Stimulated activated CD8-positive, alpha-beta memory T cell treated with anti-CD3 and anti-CD28 coated beads, Interleukin-7, amount 100 ng/mL, for 4 hours (primary cell): ENCODE measurements at places on chromosomes 6 and 20.

DNA sequence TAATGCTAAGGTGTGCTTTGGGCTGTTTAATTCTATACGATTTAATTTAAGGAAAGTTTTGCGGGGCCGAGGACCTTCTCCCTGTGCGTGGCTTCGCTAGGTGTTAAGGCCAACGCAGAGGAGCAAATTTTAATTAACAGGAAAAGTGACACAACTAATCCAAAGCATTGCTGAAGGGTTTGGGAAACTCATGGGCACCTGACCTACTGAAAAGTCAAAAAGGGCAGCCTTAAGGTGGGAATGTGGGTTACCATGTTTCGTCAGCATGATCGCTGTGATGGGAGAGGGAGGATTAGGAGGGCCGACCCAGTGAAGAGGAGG lies 415 bp upstream of the CUL9 start:
- no peak for DNase-seq

DNA sequence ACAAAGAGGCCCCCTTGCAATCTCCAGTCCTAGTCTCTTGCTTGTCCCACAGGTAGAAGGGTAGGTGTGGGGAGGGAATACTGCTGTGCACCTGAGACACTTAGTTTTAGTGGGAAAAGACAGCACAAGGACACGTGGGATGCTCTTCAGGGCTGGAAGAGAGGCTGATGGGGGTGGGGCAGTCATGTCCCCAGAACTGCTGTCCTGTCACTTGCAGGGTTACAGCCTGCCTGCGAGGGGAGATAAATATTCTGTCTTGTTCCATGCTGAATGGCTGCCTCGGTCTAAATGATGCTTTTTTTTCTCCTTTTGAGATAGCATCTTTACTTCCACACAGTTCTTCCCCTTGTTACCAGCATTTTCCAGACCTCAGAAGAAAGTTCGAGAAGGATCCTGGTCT lies 106.2 kb downstream of the SLC24A3 start:
- DNase-seq: no peak

DNA sequence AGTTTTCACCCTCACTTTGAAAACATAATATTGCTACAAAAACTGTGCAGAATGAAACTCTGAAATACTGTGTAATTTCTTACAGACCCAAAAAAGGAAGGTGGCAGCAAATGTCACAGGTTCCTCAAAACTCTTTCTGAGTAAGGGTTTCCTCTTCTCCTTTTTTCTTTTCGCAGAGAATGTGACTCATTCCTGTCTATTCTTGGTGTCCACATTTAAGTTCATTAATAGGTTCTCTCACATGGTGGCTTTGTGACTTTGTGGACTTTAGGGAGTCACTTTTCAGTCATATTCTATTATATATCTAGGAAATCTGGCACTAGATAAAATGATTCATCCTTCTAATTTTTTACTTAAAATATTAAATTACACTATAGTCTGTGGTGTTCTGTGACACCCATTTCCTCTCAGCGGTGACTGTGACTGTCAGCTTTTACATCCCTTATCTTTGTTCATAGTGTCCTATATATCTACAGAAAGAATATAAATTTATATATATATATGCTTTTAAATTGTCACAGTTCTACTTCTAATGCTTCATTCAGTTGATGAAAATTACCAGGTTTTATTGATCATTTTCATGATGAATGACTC lies 126.8 kb upstream of the HCRTR2 start:
- DNase-seq: no peak

DNA sequence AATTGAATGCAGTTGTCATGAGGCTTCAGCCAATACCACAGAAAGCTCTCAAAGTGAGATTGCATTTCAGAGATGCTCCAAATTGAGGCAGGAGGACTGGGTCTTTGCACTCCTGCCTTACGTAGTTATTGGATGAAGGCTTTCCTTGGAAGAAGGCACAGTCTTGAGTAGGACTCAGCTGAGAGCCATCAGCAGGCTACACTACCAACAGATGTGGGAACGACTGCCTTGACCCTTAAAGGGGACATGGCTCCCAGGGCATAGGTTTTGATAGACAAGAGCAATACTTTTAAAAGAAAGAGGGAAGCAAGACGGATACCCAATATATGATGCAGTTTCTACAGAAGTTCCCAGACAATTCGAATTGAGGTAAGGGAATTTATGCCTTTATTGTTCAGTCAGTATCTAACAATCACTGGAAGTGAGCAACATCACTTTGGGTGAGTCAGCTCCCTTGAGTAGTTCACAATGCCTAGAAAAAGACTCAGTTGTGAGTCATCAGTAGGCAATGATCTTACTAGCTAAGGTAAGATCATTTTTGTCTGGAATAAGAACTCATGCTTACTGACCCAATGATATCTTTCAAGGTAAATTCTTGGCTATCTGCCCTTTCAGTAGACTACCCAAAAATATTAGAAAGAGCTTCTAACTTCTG lies 390.8 kb downstream of the GJA1 start:
- no peak for DNase-seq

GRCh38 chr6:44685213-44685612 lies 297.7 kb downstream of the CDC5L start:
- DNase-seq: no peak

DNA sequence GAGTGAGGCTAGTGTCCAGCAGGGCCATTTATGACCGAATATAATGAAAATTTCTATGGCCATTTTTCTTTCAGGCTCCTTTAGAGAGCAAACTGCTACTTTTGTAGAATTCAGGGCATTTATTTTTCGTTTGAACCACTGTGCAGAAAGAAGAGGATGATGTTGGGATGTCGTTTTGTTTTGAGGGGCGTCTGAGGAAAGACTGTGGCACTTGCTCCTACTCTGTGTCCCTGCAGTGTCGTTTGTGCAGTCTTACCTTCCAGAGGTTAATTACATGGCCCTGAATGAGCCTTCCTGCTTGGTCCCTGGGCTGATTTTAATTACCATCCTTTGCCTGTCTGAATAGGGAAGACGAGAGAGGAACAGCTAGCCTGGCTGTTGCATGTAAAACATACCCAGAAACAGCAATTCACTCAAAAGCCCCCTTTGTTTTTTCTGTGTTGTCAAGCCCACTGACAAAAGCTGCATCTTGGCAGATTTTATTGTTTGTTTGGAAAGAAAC lies 65.3 kb downstream of the CTNNBL1 start:
- DNase-seq: no peak

DNA sequence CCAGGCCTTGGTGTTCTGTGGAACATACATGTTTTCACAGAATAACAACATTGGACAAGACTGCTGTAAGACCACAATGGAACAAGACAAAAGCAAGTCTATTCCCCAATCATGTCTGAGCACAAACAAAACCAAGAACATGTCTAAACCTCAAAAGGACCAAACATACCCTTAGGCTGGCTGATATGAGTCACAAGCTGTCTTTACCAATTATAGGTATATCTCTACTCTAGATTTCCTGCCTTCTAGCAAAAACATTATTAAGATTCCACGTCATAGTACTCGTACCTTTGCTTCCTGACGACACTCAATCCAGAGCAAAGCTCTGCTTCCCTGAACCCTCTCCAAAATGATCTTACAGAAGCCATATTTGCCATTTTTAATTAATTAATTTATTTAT lies 15.4 kb upstream of the L3MBTL1 start:
- DNase-seq: no peak

GRCh38 chr6:159493231-159493897 lies 199.7 kb downstream of the SOD2 start:
- no peak for DNase-seq

- DNase-seq: no peak
Observed at GRCh38 chr6:1714654-1715053, 104.9 kb downstream of the FOXC1 start.

DNA sequence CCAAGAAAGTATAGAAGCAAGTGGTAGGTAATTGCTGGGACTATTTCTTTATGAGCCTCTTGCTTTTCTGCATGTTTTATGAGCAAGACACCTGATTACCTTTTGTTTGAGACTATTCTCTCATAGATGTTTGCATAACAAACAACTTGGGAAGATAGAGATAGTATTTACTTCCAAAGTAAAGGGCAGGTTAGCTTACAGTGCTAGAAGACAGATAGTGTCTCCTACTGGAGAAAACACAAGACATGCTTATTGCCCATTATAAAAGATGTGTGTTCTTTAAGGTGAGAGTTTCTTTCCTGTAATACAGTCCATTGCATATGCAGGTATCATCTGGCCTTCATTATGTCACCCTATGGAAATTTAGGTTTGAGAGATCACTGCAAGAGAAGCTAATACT lies 174.2 kb upstream of the FUT9 start:
- no peak for DNase-seq

DNA sequence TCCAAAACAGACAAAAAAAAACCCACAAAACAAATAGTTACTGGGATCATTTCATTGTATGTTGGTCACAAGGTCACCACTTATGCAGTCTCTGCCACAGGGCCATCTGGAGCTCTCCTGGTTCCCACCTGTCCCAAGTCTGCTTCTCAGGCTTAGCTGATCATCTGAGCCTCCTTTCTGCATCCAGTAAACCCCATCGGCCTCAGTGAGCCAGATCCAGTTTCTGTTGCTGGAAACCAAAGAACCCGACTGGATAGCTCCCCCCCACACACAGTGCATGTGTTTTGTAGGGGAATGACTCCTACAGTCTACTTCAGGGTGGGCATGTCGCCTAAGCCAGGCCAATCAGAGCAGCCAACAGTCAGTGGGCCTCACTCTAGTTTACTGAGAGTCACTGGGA lies 233.3 kb downstream of the PREX1 start:
- DNase-seq: no peak

- no peak for DNase-seq
Observed at GRCh38 chr6:46749731-46750130, 3.0 kb downstream of the ANKRD66 start.

DNA sequence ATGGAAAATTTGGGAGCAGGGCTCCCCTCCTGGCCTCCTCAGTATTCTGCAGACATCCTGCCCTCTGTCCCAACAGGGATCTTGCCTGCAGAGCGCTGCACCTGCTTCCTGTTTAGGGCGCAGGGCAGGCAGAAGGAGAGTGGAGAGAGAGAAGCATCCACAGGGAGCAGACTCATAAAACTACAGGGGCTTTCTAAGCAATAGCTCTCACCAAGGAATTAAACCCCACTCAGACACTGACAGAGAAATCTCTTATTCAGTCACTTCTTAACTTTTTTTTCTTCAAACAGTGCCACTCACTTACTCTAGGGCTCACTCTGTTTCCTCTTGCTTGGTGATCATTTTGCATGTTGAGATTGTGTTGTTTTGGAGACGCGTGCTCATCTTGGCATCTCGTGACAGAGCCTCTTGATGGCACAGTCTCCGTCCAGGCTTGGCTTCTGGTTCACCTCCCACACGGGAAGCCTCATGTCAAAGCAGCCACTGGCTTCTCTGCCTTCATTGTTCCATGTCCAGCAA lies 153.1 kb upstream of the INSM1 start:
- no peak for DNase-seq

- DNase-seq: no peak
Observed at GRCh38 chr6:11744753-11745152, 33.9 kb downstream of the ADTRP start.

GRCh38 chr6:26223228-26223627 lies 136.0 kb downstream of the HFE start:
- DNase-seq: no peak

DNA sequence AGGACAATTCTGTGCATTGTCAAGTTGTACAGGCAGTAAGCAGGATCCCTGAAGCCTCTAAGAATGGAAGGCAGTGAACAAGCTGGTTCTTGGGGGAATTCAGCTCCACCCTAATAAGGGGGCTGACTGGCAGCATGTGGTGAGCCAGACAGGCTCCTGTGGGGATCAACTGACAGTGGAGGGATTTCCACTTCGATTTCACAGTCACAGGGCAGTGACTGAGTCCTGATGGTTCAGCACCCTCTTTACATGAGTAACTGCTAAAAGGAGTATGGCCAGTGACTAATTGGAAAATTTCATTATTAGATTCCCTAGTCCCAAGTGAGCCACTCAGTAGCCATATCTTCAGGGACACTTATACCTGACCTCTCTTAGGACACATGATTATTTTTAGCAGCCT lies 78.4 kb downstream of the NDUFAF5 start:
- DNase-seq: no peak

- DNase-seq: no peak
Observed at GRCh38 chr6:168563656-168564055, 122.7 kb downstream of the SMOC2 start.

DNA sequence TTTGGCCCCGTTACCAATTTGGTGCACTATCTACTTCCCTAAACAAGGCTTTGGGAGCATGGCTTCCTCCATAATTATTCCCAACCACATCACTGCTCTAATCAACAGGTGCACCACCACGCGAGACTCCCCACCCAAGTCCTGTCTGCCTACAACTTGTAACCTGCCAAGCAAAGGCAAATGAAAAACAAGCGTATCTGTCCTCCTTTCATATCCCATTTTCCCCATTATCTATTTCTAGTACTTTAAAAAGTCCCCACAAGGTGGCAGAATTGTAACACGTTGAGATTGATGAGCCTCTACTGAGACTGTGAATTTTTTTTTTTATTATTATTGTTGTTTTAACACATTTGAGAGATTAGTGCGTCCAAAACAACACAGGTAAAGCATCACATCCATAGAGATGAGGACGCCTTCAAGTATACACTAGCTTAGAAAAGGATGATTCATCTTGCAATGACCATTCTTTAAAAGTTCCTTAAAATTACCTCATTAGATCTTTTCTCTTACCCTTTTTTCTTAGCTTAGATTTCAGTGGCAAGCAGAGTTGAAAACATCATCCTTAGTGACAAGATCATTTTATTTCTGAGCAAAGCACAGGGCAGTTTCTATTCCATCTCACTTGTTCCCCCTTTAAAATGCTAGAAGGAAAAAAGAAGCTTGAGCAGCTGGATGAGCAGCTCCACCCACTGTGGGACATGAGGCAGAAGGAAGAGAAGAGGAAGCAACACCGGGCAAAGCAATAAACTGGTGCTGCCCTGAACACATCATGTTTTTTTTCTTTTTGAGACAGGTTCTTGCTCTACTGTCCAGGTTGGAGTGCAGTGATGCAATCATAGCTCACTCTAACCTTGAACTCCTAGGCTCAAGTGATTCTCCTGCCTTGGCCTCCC lies 210.8 kb downstream of the ARHGAP18 start:
- DNase-seq: no peak

- DNase-seq: no peak
Observed at GRCh38 chr6:82416346-82416745, 52.7 kb downstream of the TPBG start.

DNA sequence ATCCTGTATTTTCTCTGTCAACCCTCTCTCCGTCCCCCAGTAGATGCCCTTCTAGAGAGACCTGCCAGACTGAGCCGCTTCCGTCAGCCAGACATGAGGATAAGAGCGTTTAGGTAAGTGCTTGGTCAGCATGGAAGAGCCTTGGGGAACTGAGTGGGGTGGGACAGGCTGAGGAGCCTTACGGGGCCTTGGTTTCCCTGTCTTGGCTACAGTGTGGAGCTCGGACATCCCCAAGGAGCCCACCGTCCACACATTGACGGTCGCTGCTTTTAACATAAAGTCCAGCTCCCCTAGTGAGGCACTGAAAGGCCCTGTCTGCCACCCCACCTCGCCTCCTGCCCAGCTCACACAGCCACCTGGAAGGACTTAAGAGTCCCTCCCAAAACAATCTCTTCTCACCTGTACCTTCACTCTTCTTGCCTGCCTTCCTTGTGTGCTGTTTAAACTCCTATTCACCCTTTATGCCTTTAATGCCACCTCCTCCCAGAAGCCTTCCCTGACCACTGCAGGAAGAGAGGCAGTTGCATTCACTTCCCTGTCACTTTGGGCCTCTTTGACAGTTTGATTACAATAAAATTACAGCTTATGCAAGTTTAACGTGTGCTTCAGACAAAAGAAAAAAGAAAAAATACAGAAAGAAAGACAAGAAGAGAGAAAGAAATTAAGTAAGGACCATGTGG lies 42.3 kb downstream of the PDYN start:
- DNase-seq: no peak
